ENCODE measurements at places on chromosomes 12 and 14.

- no peak for DNase-seq
Observed at GRCh38 chr12:13130981-13131380, 27.5 kb upstream of the GSG1 start.

- no peak for DNase-seq
Observed at GRCh38 chr14:92914087-92914656, 8.8 kb upstream of the CHGA start.

DNA sequence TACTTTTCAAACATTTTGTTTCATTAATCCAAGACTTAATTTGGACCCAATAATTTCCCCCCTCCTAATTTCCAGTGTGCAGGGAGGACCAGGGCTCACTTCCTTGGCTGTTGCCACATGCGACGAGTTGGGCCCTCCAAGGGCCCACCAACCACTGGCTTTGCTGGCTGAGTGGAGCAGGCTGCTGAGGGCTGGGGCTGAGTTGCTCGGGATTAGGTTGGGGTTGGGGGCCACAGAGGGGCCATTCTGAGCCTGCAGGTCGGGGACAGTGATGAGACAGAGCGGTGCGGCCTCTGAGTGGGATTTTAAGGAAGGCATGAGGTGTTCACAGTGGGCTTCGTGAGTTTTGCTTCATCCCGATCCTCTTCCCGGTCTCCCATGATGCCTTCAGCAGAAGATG lies 6.1 kb upstream of the TRAF3 start:
- DNase-seq: no peak

GRCh38 chr14:99728981-99729451 lies 44.9 kb downstream of the CYP46A1 start:
- peak; percentile 51 for DNase-seq
